CD4-positive, alpha-beta T cell treated with Interleukin-15 for 4 hours (primary cell): ENCODE measurements at places on chromosomes 4 and X.

GRCh38 chr4:10730019-10730418 is 45.5 kb upstream of the CLNK start:
- no peak for DNase-seq

DNA sequence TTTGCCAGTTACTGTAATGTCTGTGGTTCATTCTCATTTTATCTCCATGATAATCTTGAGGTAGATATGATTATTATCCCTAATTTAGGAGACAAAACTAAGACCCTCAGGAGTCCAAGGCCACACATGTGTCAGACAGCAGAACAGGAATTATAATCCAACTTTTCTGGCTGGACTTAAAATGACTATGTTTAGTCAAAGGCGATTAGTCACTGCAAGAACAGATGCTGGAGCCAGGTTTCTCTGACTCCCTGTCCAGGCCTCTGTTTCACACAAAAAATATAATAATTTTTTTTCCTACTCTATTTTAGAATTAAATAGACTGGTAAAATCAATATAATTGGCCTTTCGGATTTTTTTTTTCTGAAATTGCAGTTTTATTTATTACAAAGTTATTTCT is 56.7 kb upstream of the TMEM131L start:
- no peak for DNase-seq

DNA sequence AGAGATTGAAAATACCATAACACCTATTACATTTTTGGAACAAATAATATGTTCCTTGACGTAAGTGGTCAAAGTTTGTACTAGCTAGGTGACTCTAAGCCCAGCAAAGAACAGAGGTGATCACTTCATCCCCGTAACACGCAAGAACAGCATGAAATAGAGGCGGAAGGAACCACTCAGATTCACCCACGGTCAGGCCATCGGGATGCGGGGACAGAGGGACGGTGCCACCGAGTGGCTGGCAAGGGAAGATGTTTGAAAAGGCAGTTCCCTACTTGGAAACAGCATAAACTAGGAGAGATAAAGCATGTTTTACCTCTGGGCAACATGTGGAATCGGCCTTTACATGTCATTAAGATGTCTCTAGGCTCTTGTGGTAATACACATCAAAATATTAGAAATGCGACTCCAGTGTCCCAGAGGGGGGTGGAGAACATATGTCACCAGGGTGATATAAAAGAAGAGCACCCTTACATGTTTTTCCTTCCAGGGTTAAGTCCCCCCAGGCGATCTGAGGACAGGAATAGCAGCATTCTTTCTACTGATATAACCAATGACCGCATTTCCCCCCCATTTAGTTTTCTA is 84.0 kb downstream of the PHKA2 start:
- DNase-seq, result no peak

DNA sequence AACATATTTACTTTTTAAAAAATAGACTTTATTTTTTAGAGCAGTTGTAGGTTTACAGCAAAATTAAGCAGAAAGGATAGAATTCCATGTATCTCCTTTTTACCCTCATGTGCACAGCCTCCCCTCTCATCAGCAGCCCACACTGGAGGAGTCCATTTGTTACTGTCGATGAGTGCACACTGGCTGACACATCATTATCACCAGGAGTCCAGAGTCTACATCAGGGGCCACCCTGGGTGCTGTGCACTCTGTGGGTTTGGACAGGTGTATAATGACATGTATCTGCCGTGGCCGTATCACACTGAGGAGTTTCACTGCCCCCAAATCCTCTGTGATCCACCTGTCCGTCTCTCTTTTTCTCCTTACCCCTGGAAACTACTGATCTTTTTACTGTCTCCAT is 26.3 kb downstream of the TBC1D14 start:
- no peak for DNase-seq

DNA sequence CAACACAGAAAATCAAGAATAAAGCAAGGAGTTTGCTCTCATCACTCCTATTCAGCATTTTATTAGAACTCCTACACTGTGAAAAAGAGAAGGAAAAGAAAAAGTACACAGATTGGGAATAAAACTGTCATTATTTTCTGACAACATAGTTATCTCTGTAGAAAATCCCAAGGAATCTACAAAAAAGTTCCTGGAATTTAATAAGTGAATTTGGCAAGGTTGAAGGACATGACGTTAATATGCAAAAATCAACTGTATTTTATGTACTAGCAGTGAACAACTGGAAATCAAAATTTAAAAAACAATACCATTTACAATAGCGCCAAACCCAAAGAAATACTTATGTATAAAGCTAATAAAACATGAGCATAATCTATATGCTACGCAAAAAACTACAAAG is 26.3 kb downstream of the CHIC2 start:
- DNase-seq, result no peak

GRCh38 chrX:151552743-151553142 is 10.7 kb upstream of the PASD1 start:
- no peak for DNase-seq

DNA sequence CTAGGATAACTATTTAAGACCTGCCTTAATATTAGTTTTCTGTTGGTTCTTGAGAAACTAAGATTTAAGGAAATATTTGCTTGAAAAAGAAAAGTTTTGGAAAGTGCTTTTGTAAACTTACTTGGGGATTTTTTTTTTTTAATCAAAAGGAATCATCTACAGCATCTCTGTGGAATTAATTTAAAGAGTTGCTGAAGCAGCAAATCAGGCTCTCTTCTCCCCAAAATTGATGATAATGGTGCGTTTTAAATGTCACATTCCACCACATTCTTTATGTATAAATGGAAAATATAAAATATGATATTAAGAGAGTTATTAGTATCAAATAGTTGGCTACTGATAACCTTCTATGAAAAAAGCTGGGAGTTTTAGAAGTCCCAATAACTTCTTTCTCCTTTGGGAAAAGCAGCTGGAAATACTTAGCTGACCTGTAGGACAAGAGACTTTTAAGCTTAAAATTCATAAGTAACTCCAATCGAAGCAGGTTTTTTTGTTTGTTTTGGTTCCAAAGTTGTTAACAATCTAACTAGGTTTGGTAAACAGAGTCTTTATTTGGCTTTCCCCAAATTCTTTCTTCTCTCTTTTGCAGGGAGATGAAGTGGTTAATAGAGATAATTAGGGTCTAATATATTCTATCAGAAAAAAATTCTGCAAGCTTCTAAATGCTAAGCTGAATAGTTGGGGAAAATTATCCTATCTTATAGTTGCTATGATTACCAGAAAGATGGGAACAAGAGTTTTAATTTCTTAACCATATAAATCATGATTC is 4.4 kb downstream of the KLF3 start:
- no peak for DNase-seq

- DNase-seq, result no peak
These were observed 34.1 kb upstream of the ASMTL start for GRCh38 chrX:1486749-1487361.

- peak; percentile 100 for DNase-seq
These were observed at the start of gene GTPBP6 for GRCh38 chrX:318739-319578. Gene GTPBP6, minus strand, starts transcription at chrX:318796. Its CDS starts 9 bp downstream, at chrX:318787.

DNA sequence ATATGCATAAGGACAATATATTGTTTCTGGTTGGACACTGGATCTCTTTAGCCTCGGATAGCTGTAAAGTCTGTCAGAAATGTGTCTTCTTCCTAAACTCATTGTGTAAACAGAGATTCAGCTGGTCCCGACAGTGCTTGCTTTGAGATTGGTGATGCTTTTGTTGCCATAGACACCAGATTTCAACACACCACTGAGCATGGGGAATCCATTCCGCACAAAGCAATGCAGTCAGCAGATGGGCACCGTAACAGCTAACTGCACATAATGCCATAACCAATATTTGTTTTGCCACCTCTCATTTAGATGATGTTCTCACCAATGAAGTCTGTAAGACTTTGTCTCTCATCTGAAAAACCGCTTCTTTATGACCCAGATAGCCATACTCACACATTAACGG is 33.3 kb upstream of the FAM47C start:
- no peak for DNase-seq

GRCh38 chrX:66021401-66021764 is 18.5 kb downstream of the VSIG4 start:
- DNase-seq, result no peak

DNA sequence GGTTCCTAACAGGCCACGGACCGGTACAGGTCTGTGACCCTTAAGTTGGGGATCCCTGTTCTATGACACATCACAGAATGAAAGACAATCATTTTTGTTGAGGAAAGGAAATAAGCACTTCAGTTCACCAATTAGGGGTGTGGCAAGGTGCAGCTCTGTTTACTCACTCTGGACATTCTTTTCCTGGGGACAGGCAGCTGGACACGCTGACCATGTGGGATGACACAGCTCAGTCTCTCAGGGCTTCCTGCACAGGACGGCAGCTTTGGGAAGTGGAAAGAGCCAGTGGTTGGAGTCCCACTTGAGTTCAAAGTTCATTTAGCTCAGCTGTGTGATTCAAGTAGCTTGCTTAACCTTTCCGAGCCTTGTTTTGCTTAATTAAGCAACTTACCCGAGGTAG is 55.7 kb downstream of the NDNF start:
- no peak for DNase-seq

- DNase-seq, result no peak
These were observed 562.0 kb upstream of the AADAT start for GRCh38 chr4:170651786-170652185.

- DNase-seq, result no peak
These were observed 67.7 kb downstream of the THOC2 start for GRCh38 chrX:123665197-123665596.

GRCh38 chr4:67776746-67777145 is 22.6 kb upstream of the GNRHR start:
- no peak for DNase-seq

DNA sequence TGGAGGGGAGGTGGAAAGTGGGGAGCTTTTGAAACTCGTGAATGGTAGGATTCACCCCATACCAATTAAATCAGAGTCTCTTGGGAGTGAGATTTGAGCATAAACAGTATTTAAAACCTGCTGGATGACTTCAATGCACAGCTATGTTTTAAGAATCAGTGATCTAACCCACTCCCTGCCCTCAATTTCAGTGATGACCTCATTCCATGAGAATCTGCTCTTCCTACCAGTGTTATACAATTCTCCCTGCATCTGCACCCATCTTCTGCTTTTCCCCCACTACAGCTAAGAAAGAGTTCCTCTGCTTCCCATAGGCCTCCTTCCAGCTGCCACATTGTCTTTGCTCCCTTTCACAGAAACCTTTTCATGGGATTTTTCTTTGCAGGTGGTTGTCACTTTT is 18.3 kb upstream of the H2AZ1 start:
- no peak for DNase-seq

GRCh38 chrX:43552156-43552555 is 103.9 kb upstream of the MAOA start:
- DNase-seq, result no peak

GRCh38 chrX:37926700-37927099 is 79.3 kb upstream of the DYNLT3 start:
- peak; percentile 4 for DNase-seq

GRCh38 chrX:8897259-8897658 is 96.1 kb upstream of the FAM9A start:
- no peak for DNase-seq

GRCh38 chrX:121823406-121823805 is 776.0 kb downstream of the GLUD2 start:
- no peak for DNase-seq

DNA sequence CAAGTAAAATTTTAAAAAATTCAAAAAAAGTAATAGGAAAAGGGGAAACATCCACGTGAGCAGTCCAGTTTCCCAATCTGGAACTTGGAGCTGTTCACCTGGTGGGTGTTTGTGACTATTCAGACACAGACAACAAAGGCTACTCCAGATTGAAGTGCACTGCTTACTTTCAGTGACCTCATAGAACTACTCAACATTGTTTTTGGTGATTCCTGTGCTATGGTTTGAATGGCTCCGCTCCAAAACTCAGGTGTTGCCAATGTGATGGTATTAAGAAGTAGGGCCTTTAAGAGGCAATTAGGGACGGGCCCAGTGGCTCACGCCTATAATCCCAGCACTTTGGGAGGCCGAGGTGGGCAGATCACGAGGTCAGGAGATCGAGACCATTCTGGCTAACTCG is 22.1 kb downstream of the SH3RF1 start:
- DNase-seq, result no peak

DNA sequence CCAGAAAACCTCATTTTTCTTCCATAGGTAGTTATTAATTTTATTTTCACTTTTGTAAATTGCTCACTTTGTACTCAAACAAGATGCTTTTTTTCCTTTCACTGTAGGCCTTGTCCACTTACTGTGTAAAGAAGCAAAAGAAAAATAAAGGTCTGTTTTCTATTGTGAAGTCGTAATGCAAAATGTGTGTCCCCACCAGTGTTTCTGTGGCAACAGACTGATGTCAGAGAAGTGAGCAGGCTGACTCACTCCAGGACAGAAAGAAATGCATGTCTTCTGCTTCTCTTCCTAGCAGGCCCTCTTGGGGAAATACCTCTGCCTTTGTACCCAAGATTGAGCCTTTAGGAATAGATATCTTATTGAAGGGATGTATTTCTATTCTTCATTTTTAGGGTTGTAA is 30.3 kb downstream of the INPP4B start:
- no peak for DNase-seq

- DNase-seq, result no peak
These were observed 3.9 kb downstream of the FABP2 start for GRCh38 chr4:119317990-119318389.

- DNase-seq, result no peak
These were observed 1578.4 kb upstream of the IGFBP7 start for GRCh38 chr4:58688568-58688967.

DNA sequence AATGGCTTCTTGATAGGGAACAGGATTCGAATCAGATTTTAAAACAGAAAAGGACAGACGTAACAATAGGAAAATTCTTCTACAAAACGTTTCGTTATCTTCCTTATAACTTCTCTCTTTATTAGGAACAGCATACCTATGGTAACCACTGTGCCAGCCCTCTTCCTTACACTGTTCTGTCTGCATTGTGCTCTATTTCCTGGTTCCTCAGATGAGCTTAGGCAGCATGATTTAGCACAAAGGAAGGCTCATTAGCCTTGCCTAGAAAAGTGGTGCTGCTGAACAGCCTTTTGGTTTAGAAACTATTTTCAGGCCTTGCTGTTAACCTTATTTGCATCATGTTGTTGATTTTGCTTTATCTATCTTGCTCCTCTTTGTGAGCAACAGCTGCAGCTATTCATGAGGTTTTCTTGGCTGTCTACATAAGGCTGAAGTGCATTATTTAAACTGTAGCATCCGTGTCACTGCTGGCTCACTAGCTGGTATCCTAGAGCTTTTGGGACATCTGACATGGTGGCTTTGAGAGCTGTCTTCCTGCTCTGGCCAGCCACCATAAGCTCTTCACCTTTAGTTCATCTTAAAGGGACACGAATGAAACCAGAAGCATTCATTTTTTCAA is 69.9 kb upstream of the NRK start:
- DNase-seq, result no peak

- no peak for DNase-seq
These were observed 523.1 kb downstream of the MID1IP1 start for GRCh38 chrX:39324233-39324930.
